ENCODE measurements at places on chromosomes 3 and 15.

DNA sequence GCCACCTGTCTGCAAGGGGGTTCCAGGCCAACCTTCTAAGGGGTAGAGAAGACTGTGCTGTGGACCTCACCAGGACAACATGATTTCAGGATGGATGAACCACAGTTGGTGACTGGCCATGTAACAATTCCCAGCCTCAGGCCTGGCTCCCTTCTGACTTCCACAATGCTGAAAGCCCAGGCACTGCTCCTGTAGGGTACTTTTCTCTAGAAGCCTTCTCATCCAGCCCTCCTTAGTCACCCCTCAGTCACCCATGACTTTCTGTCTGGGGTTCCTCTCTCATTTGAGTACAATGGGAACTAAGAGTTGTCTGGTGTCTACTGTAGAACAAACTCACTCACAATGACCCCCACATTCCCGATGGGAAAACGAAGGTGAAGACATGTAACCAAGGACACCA is 8.6 kb downstream of the ALS2CL start:
- DNase-seq, result no peak

- DNase-seq, result no peak
Observed at GRCh38 chr3:45109771-45110508, 36.2 kb downstream of the CDCP1 start.

- DNase-seq, result no peak
Observed at GRCh38 chr3:119084371-119085069, 49.9 kb upstream of the IGSF11 start.

GRCh38 chr3:113043686-113044085 is 52.9 kb downstream of the GTPBP8 start:
- no peak for DNase-seq

DNA sequence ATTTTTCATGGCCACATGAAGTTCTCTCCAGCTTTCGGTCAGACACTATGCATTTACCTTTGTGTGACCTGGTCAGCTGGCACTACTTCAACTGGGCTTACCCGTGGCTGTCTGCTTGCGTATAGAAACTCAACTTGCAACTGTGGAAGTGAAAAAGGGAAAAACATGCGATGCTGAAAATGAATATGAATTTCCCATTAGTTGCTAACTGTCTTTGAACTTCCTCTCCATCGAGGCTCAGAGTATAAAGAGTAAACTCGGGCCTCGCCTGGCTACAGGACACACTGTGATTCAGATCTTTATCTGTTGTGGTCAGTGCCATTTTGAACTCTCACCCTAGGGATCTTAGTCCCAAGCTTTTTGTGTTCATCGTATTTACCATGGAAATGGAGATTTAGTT is 26.8 kb downstream of the NFKBIZ start:
- DNase-seq, result no peak

DNA sequence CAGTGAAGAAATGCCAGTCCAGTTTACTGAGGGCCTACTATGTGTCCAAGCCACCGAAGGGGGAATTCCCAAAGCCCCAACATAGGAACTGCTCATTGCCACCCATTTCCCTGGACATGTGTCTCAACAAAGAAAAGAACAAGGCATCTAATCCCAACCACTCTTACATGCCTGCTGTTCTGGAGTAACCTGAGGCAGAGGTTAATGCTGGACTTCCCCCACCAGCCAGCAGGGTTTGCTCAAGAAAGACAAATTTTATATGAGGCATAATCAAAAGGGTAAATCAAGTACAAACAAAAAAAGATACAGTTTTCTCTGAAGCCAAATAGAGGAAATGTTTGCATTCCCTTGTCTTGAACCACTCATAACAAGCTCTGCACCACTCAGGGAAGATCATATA is 4.1 kb downstream of the ADCY5 start:
- no peak for DNase-seq

GRCh38 chr3:30435861-30436331 is 170.5 kb upstream of the TGFBR2 start:
- no peak for DNase-seq

- no peak for DNase-seq
Observed at GRCh38 chr3:67798412-67798811, 144.0 kb upstream of the SUCLG2 start.

GRCh38 chr3:42434777-42435380 is 24.5 kb upstream of the LYZL4 start:
- no peak for DNase-seq

GRCh38 chr15:79184465-79184892 is 93.9 kb upstream of the RASGRF1 start:
- no peak for DNase-seq

- DNase-seq, result no peak
Observed at GRCh38 chr3:42683875-42684598, 1.3 kb upstream of the KLHL40 start.

DNA sequence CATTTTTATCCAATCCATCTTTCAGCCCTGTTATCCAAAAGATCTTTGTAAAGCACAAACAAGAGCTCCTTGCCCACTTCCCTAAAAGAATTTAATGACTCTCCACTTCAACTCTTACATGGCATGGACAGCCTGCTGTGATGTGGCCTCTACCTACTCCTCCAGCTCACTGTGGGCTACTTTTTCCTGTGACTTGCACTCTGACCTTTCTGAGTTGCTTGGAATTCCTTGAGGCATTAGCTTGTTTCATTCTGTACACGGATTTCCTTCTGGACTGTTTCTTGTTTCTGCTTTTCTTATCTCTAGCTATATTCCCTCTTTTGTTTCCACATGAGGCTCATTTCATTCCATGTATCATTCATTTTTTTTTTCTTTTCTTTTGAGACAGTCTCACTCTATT is 15.2 kb downstream of the QTRT2 start:
- DNase-seq, result no peak
